Hepatocyte (in vitro differentiated cells): ENCODE measurements at places on chromosomes 12 and 14.

- no peak for DNase-seq
Observed at GRCh38 chr12:118536306-118536906, 160.1 kb downstream of the SUDS3 start.

- DNase-seq = no peak
Observed at GRCh38 chr12:5969156-5969973, 24.3 kb upstream of the ANO2 start.

DNA sequence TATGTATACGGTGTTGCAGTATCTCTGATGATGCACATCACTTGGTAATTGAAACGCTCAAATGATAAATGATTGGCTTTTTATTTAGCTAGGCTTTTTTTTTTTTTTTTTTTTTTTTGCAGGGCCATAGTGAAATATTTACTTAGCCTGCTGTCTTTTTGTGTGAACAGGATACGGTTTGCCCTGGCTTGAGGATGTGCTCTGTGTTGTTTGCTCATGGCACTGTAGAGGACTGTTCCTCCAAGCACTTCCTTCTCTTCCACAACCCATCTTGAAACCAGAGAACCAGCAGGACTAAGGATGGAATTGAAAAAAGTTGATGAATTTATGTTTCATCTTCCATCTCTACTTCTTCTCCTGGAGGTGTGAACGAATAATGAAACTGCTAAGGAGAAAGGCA is 15.5 kb upstream of the SSPN start:
- DNase-seq = no peak

- no peak for DNase-seq
Observed at GRCh38 chr12:39372204-39372925, 70.6 kb downstream of the KIF21A start.

GRCh38 chr12:117853600-117853999 is 115.2 kb downstream of the KSR2 start:
- DNase-seq = peak; percentile 81

- no peak for DNase-seq
Observed at GRCh38 chr12:132375747-132376463, 46.5 kb upstream of the GALNT9 start.

GRCh38 chr14:32375663-32376062 is 46.6 kb downstream of the AKAP6 start:
- no peak for DNase-seq

GRCh38 chr12:93121729-93122488 is 192.8 kb upstream of the EEA1 start:
- DNase-seq = no peak

DNA sequence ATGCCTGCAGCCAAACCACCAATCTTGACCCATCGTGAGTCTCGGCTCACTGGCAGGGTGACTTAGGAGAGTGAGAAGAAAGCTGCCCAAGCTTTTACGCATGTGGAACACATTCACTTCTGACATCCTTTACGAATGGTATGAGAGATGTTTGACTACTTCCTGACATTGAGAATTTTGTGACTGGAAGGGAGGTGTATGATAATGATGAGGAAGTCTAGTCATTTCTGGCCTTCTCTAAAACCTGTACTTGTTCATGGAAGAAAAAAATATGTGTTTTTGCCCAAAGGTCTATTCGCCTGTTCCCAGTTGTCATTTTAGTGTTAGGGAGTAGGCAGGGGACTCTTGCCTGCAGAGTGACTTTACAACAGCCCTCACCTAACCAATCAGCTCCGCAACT is 227.2 kb upstream of the ATP2B1 start:
- DNase-seq = no peak

DNA sequence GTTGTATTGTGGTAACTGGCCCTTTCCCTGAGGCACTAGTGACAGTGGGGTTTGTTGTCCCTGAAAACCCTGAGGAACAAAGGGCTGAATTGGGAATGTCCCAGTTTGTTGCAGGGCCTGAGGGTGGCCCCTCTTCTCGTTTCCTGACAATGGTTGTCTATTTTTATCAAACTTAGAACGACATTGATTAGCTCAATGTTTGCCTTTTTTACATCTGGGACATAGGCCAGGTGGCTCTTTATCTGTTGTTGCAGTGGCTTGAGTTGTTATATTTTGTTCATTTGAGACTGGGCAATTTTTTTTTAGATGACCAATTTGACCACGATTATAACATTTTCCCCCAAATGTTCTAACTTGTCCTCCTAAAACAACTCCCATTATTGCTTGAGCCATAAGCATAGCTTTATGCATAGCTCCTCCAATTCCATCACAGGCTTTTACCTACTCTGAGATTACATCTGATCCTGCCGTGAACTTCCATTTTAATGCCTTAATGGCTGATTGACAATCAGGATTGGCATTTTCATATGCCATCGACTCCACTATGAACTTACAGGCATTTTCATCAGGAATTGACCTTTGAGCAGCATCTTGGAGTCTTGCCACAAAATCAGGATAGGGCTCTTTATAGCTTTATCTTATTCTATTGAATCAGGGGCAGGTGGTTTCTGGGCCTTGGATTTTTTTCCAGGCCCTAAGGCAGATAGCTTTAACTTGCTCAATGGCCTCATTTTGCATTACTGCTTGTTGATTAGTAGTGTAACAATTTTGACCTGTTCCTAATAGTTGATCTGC is 604.3 kb downstream of the ALG10 start:
- DNase-seq = no peak

DNA sequence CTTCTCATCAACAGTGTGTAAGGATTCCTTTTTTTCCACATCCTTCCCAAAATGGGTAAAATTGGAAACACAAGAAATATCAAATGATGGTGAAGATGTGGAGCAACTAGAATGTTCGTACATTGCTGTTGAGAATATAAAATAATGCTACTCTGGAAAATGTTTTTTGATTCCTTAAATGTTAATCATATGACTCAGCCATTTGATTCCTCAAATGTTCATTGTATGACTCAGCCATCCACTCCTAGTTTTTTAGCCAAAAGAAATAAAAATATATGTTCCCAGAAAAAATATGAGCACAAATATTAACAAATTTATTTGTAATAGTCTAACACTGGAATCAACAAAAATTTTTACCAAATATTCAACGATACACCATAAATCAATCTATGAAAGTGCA is 1108.6 kb downstream of the LRFN5 start:
- DNase-seq = no peak

DNA sequence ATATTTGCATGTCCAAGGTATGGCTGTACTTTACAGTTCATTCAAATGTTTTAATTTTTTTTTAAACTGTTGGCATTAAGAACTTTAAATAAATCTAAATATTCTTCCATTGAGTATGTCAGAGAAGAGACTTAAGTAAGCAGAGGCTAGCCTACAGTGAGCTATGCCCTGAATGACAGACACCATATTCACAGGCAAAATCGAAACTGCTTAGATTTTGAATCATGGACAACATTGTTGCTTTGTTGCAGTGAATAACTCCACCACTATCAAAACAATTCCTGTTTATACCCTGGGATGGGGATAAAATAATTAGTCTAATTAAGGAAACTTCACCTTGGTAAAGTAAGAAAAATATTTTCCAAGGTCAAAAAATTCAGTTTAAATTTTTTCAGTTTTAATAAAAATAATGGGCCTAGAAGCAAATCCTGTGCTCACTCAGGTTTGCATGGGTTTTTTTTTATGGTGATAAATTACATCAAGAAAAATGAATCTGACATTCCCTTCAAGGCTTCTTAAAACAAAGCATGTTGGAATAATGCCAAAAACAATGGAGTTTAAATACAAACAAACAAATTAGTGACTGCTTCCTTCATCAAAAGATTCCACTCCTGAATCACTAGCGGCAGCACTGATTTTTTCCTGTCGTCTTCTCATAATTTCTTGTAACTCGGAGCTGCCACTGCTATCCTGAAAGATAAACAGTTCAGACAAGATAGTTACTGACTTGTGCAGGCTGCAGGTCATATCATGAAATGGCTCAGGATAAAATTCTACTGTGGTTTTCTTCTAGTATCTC is 168.2 kb downstream of the EPS8 start:
- no peak for DNase-seq

DNA sequence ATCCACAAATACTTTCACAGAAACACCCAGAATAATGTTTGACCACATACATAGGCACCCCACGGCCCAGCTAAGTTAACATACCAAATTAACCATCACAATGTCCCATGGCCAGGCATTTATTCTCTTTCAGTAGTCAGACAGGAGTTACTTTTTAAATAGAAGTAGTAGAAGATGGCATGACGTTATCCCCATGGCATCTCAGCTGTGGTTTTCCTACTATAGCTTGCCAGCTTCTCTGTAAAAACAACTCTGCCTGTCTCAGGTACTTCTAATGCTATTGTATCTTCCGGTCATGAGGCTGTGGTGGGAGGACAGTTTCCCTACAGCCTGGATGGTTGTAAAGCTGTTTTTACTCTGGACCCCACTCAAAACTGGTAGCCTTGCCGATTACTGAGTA is 19.3 kb downstream of the CTSG start:
- no peak for DNase-seq

GRCh38 chr14:55000381-55000780 is 26.5 kb downstream of the WDHD1 start:
- no peak for DNase-seq

- DNase-seq = no peak
Observed at GRCh38 chr14:31026077-31026449, at the start of gene STRN3. Gene STRN3, minus strand, starts transcription at chr14:31026379. Its CDS starts 194 bp downstream, at chr14:31026185.

GRCh38 chr14:105358943-105359342 is 39.4 kb upstream of the TEX22 start:
- no peak for DNase-seq

DNA sequence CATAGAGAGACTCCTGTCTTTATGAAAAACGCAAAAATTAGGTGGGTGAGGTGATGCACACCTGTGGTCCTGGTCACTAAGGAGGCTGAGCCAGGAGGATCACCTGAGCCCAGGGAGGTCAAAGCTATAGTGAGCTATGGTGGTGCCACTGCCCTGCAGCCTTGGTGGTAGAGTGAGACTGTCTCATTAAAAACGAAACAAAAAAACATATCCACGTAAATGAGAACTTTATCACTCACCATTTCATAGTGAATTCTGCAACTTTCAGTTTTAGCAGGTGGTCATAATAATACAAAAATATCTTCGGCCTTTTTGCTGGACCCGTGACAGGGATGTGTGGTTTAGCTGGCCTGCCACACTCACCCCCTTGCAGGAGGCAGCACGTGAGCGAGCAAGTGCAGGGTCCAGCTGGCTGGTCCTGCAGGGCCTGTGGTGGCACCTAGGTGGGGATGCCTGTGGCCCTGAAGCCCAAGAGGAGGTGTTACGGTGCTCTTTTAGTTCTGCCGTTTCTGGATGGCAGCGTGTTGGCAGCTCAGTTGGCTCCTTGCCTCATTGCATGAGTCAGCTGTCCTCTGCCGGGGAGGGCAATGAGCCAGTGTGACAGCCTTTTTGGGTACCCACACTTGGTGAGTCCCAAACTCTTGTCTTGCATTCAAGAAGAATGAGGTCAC is 1330.7 kb upstream of the TMEM132C start:
- DNase-seq = no peak

- peak; percentile 46 for DNase-seq
Observed at GRCh38 chr14:51609955-51610283, 41.8 kb upstream of the FRMD6 start.

DNA sequence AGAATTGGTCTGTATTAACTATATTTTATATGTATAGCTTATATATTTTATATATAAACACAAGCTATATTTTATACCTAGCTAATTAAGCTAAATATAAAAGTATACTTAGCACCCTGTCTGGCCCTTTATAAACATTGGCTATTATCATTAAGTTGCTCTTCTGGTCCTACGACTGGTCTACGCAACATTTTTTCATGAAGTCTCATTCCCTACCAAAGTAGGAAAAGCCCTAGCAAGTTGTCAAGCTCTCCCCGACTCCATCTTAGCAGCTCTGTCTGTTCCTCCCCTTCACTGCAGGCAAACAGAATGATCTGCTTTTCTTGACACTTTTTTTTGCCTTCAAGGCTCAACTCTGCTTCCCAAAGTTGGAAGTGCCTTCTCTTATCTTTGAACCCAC is 36.7 kb upstream of the ELK3 start:
- no peak for DNase-seq

DNA sequence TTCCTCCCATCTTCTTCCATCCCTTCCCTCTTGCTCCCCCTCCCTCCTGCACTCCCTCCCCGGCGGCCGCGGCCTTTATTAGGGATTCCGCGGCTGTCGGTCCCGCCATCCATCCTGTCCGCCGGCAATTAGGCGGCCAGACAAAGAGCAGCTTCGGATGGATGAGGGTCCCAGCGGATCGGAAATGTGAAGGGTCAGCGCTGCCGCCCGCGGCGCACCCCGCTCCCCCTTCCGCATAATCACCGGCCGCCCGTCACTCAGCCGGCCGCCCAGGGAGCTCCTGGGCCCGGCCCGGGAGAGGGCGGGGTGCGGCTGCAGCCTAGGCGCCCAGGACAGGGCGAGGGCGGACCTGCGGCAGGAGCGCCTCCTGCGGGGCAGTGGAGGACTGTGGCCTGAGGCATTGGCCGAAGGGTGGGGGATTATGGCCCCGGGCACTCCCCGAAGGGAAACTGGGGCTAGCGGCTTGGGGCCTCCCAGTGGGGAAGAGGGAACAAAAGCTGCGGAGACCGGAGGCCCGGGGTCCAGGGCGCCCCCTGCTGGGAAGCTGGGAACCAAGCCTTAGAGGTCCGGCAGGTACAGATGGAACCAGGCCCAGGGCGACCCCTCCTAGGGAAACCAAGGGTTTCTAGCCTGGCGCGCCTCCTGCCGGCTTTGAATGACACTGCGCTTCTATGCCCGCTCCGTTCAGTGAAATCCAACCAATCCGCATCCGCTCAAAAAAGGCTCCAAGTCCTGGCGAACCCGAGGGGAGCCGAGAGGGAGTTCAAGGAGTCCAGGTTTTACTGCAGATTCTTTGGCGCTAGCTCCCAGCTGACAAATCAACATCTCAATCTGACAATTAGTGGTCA is 4.4 kb upstream of the DNAJC22 start:
- peak; percentile 93 for DNase-seq

DNA sequence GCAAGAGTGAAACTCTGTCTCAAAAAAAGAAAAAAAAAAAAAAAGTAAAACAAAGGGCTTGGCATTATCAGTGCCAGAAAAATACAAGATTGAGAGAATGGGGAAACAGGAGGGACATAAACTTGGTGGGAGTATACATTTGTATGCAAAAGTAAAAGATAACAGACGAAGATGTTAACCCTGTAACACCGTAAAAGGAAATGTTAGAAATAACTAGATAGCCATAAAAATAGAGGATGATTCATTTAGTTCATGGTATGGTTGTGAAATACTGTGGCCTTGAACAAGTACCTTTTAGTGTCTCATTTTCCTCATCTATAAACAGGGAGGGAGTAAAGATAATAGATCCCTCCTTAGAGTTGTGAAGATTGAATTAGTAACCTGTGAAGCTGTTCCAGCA is 33.3 kb downstream of the ATP2A2 start:
- peak; percentile 19 for DNase-seq

DNA sequence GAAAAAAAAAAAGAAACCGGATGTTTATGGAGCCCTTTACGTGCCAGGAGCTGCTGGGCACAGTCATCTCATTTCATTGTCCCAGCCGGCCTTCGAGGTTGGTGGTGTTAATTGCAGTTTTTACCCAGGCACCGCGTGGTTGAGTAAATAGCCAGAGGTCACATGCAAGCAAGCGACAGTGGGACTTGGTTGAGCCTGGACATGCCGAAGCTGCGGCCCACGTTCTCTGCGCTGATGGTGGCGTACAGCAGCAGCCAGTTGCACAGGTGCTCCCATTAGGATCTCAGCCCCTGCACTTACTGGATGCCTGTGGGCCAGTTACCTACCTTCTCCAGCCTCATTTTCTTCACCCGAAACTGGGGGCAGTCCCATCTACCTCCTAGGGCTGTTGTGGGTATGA is 54.0 kb downstream of the TSPAN9 start:
- no peak for DNase-seq
